ENCODE measurements at places on chromosomes 13 and 19.

DNA sequence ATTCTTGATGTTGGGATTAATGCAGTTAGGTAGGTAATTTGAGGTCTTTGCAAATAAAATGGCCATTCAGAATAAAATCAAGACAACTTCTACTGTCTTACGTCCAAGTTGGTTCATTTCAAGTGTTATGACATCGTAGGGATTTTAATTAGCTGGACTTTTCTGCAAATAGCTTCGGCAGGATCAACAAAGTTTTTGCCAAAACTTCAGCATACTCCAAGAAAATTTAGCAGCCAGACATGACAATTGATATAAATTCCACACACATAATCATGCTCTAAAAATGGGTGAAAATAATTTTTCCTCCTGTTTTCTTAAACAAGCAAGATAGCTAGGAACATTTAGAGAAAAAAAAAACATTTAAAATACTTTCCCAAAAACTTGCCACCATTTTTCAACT, 158.8 kb downstream of the RGCC start:
- no peak for DNase-seq

DNA sequence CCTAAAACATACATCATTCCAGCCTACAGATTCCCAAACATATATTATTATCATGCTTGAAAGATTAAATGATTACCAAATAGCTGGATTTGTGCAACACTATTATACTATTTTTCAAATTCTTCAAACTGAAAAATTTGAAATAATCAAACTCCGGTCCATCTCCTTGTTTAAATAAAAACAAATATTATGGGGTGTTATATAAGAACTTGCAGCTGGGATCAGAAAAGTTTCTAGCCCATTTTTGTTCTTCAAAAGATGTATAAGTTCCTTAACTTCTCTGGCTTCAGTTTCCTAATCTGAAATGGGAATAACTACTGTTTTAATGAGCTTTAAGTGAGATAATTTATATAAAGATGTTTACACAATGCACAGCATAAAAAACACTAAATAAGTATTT, 422.9 kb downstream of the PCDH9 start:
- DNase-seq, result no peak

DNA sequence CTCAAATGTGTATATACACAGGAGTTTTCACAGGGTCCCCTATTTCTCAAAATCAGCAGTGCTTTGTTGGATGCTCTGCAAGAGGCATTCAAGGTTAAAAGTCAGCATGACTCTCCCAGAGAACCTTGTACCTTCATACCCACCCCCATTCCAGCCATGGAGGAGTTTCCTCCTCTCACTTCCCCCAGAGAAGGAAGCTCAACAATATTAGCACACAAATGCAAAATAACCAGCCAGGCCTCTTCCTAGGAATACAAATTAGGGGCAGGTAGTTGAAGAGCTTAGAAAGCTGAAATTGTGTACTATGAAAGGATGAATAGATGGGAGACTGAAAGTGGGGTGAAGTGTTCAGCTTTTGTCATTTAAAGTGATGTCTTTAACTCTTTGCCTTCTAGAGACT, 43.8 kb downstream of the SPRY2 start:
- no peak for DNase-seq

GRCh38 chr13:107734891-107735625, 480.3 kb downstream of the LIG4 start:
- DNase-seq, result no peak

- no peak for DNase-seq
These were observed 474.7 kb downstream of the DIAPH3 start for GRCh38 chr13:59689057-59689456.

All from kidney (tissue), 22 donors.